Epithelial cell of esophagus (primary cell): ENCODE measurements at places on chromosomes 7 and 10.

DNA sequence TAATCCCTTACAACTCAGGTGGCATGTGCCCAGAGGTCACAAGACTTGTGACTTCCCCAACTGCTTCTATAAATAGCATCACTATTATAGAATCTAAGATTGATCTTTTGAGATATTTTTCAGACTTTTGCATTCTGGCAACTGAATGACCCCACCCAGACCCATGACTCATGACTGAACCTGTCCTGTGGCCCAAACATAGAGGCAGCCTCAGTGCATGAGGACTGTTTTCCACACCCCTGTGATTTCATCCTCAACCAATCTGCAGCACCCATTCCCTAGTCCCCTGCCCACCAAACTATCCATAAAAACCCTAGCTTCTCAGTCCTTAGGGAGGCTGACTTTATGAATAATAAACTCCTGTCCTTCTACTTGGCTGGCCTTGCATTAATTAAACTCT, 84.5 kb downstream of the MICU1 start:
- DNase-seq = peak; percentile 3

GRCh38 chr7:32316839-32317238, 173.3 kb downstream of the LSM5 start:
- DNase-seq = no peak

- no peak for DNase-seq
Observed at GRCh38 chr10:79248341-79249185, 98.7 kb upstream of the PPIF start.

- no peak for DNase-seq
Observed at GRCh38 chr10:99828464-99828863, 46.0 kb downstream of the ABCC2 start.

GRCh38 chr7:159023206-159023605, 121.5 kb downstream of the VIPR2 start:
- no peak for DNase-seq
